ENCODE measurements at places on chromosomes 2 and 18.

DNA sequence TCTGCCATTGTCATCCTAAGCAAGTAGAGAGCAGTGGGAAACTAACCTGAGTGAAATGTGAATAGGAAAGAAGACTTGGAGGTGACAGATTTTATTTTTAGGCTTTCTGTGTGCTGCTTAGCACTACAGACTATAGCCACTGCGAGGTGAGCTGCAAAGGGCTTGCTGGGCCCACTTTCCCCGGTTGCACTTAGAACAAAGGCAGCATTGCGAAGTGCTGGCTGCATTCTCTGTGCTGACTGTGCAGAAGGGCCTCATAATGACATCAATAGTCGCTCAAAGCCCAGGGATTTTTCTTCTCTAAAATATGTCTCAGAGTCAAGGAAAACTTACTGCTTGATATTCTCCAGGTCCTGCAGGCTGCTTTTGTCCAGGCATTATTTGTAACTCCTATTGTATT lies 592.1 kb downstream of the TDRD15 start:
- no peak for DNase-seq

DNA sequence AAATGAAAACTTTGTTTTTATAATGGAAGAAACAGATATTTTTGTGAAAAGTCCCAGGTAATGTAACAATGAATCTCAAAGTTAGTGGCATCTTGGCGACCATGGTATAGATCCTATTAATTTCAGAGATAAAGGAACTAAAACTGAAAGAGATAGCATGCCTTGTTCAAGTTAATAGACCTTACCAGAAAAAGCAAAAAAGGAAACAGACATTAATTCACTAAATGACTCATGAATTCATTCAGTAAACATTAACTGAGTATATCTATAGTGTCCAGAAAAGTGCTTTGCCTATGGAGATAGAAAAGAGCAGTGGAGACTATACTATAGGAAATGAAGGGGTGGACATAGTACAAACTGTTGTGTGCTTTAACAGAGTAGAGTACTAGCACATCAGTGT lies 763.3 kb downstream of the TRIB2 start:
- no peak for DNase-seq

- no peak for DNase-seq
These were observed 289.7 kb upstream of the KCNJ3 start for GRCh38 chr2:154408786-154409185.

DNA sequence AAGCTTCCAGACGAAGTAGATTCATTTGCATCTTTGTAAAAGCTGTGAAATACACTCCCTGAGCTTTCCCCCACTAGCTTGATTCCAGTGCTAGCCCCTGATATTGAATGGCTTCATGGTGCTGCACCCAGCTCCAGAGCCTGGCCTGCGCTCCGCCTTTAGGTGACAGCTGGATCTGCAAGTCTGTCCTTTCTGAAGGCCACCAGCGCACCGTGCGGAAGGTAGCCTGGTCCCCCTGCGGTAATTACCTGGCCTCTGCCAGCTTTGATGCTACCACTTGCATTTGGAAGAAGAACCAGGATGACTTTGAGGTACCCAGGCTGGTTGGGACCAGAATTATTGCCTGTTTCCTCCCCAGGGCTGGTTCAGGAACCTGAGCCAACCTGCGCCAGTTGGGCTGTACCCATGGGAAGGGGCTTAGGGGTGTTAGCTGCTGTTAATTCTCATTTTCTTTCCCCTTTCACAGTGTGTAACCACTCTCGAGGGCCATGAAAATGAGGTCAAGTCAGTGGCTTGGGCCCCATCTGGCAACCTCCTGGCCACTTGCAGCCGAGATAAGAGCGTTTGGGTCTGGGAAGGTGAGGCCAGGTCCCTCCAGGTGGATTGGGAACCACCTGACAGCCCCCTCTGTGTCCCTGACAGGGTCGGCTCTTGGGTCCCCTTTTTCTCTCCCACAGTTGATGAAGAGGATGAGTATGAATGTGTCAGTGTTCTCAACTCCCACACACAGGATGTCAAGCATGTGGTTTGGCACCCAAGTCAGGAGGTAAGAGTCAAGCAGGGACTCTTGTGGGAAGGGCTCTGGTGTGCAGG lies 1.3 kb downstream of the CIAO1 start:
- peak; percentile 15 for DNase-seq

GRCh38 chr2:37869771-37870170 lies 55.3 kb upstream of the RMDN2 start:
- DNase-seq, result no peak

GRCh38 chr18:56390626-56391025 lies 247.8 kb downstream of the TXNL1 start:
- no peak for DNase-seq

Data from activated T-cell treated with anti-CD3 and anti-CD28 coated beads for 4 hours (primary cell).